ENCODE measurements at places on chromosomes 13 and 19.

- DNase-seq: no peak
These were observed 220.8 kb downstream of the COG6 start for GRCh38 chr13:39876258-39876657.

DNA sequence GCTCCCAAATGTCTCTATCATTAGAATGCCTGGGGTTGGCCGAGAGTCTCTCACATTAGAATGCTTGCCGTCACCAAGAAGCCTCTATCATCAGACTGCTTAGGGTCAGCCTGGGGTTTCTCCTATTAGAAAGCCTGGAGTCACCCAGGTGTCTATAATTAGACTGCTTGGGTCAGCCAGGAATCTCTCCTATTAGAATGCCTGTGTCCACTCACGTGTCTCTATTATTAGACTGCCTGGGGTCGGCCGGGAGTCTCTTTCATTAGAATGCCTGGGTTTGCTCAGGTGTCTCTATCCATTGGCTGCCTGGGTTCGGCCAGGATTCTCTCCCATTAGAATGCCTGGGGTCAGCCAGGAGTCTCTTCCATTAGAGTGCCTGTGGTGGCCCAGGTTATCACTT lies 1453.1 kb downstream of the UQCRFS1 start:
- DNase-seq: no peak

GRCh38 chr19:49132974-49133609 lies 13.7 kb downstream of the PPFIA3 start:
- no peak for DNase-seq

DNA sequence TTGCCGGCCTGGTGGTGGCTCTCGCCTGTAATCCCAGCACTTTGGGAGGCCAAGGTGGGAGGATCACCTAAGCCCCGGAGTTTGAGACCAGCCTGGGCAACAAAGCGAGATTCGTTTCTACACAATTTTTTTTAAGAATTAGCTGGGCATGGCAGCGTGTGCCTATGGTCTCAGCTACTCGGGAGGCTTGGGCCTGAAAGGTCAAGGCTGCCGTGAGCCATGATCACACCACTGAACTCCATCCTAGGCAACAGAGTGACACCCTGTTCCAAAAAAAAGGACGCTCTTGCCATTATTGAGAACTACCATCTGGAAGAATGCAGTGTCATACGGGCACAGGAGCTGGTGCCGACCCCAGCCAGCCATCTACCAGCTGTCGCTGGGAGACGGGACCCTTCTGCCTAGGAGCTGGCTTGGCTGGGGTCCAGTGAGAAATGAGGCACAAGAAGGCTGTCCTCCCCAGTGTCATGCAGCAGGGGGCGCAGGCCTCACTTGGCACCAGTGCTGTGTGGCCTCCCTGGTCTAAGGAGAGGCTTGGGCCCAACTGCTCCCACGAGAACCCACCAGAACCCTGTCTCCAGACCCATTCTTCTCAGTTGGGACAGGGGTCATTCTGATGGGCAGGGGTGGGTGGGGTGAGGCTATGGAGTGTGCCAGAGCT lies 12.2 kb upstream of the RELB start:
- DNase-seq: peak; percentile 68

GRCh38 chr13:91904597-91904996 lies 506.2 kb downstream of the GPC5 start:
- no peak for DNase-seq

DNA sequence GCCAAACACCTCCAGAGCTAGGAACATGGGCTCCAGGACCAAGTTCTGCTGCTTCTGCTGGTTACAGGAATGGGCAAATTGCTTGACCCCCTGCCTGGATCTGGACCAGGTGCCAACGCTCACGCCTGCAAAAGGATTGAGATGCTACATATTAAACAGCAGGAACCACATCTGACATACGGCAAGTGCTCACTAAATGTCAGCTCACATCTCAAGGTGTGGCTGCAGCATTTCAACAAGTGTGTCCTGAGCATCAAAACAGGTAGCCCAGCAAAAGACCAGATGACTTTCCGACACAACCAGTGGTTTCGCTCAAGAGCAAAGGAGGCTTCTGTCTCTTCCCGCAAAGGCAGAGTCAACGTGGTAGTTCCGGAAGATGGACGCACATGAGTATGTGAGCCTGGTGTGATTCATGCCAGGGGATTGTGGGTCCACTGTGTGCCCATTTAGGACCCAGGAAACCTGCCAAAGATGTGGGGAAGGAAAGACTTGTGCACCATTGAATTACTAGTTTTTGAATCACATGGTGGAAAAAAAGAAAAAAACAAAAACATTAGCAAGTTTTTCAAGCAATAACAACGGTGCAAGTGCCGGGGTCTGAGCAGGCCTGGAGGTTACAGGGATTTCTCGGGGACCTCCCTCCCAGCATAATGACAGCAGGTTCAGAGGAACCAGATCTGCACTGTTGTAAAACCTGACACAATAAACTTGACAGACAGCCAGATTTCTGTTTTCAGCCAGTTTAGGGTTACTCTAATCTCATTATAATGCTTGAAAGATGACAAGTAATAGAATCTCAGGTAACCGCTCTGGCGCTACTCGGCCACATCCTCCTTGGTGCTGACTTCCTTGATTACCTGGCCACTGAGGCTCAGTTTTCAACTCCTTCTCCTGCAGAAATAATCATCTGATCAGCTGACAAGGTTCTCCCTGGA lies 77.9 kb downstream of the SOX1 start:
- no peak for DNase-seq

- no peak for DNase-seq
These were observed at the start of gene ARL11 for GRCh38 chr13:49627831-49628652. Gene ARL11 (plus strand): TSS chr13:49628507. CDS start chr13:49630448, 1,941 bp downstream.

DNA sequence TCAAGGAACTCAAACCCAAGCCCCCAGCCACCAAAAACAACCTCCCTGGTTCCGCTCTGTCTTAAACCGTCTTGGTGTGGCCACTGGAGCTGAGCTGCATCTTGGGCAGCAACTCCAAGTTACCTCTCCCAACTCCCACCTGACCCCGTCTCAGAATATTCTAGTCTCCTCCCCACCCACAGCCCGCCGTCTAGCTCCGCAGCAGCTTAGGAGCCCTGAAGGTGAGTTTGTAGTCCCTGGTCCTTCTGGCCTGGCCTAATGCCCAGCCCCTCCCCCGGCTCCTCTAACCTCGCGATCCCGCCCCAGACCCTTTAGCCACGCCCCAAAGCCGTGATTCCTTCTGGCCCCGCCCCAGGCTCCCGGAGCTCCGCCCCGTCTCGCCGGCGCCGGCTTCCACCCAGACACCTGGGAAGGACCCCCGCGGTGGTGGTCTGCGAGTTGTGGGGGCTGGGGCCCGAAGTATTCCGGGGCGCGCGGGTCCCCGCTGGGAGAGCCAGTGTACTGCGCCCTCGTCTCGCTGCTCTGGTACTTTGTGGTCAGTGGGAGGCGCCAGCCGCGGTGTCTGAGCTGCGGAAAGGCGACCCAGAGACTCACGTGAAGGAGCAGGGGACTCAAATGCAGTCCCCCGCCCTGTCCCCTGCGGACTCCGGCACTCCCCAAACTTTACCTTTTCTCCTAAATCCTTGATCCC lies 2.5 kb upstream of the LHB start:
- DNase-seq: peak; percentile 67

DNA sequence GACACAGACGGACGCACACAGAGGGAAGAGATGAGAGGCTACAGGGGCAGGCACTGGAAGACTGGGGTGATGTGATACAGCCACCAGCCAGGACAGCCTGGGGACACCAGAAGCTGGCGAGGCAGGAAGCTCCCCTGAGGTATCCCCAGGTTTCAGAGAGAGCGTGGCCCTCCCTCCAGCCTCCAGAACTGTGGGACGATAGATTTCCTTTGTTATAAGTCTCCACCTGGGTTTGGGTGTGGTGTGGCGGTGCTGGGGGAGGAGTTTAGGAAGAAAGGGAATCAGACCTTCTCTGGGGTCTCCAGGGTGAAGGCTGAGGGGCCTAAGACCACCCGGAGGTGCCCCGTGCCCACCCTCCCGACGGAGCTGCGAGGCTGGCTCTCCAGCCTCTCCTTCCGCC lies 2.7 kb upstream of the ASPDH start:
- no peak for DNase-seq

DNA sequence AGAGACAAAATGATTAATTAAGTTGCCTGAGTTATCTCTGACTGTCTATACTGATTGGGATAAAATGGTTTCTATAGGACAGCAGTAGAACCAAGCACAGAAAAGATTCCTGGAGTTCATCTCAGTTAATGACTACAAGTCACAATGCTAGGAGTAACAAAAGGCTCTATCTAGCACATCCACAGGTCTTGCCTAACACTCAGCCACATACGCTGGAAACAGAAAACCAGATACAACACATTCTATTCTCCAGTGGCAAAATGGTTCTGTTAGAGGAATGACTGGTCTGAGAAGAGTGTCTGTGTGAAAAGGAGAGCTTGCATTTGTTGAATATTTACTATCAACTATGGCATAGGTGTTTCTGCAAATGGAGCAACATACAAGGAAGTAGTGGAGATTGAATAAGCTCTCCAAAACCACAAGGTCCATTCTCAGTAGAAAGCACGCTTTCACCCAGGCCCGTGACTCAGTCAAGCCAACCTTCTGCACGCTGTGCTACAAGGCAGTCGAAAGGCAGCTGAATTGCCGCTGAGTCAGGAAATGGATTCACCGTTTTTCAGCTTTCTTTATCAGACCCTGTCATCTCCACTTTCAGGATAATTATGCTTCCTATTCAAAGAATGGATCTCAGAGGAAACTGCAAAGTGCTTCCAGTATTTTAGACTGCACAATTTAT lies 761.5 kb downstream of the EFNB2 start:
- no peak for DNase-seq

DNA sequence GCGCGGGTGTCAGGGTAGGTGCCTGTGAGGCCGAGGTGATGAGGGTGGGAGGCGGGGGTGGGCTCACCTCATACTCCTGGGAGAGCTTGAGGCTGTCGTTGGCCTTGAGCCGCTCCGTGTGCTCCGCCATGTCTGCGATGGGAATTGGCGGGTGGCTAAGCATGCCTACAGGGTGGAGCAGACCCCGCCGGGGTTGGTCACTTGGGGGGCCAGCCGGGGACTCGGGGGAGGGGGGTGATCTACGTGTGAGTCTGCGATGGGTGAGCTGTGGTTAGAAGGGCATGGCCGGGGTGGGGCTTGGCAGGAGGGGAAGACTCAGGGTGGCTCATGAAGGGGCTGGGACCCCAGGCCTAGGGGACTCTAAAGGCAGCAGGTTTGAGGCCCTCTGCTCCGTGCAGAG lies 125.2 kb downstream of the PTPRS start:
- DNase-seq: no peak

- DNase-seq: no peak
These were observed 16.6 kb downstream of the MED4 start for GRCh38 chr13:48078251-48078656.

DNA sequence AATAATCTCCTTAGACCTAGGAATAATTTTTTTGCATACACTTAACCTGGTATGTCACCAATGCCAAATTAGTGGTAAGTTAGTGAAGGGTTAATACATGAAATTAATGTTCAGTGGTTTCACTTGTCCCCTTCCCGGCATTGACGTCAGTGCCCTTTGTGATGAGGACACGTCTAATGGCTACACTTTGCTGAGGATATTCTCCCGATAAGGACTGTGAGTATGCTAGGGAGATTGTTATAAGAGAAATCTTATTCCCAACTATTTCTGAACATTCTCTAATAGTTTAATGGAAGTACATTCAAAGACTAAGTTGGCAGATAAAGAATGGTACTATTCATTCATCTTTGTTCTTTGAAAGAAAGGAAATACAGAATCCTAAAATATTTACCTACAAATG lies 102.4 kb downstream of the TNFRSF19 start:
- DNase-seq: peak; percentile 94

- DNase-seq: peak; percentile 28
These were observed 277.8 kb downstream of the FOXO1 start for GRCh38 chr13:40388617-40389016.

DNA sequence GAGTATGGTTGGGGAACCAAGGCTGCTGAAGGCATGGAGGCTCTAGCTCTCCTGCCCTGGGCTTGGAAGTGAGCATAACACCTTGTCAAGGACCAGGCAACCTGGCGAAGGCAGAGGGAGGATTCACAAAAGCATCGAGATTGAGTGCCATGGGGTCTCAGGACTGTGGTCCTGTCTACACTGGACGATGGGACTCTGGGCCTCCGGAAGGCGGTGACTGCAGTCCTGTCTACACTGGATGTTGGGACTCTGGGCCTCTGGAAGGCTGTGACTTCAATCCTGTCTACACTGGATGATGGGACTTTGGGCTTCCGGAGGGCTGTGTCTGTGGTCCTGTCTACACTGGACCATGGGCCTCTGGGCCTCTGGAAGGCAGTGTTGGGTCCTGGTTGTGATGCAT lies 290.4 kb downstream of the TEX29 start:
- no peak for DNase-seq

GRCh38 chr13:113283904-113284303 lies 13.1 kb upstream of the LAMP1 start:
- DNase-seq: no peak

DNA sequence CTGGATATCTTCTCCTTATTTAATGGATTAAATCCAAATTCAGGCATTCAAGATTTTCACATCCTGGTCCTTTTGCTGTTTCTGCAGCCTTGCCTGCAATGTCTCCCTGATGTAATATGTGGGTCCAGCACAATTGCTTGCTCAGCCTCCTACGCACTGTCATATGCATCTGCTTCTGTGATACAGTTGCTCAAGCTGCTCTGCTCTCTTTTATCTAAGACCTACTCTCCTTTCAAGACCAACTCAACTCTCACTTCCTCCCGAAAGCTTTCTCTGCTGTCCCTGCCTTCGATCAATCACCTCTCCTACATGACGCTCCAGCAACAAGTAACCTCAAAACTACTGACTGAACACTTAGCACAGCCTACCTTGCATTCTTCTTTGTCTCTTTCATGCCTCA lies 138.2 kb downstream of the DCLK1 start:
- no peak for DNase-seq

DNA sequence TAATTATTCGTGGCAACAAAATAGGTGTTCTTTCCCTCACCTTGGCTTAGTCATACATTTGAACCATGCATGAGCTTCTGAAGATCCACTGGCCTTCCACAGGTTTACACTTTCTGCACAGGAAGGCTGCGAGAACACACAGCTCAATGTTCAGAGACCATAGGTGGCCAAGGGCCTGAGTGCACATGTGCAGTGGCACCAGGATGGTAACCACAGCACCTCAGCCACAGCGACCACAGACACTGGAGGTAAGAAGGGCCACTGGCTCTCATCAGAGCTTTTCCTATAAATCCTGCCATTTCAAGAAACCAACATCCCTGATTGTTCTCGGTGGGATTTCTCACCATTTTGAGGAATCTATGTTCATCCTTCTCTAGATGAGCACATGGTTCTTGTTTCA lies 1.6 kb downstream of the DCLK1 start:
- no peak for DNase-seq

GRCh38 chr13:111370570-111371535 lies 50.4 kb downstream of the TEX29 start:
- DNase-seq: no peak

DNA sequence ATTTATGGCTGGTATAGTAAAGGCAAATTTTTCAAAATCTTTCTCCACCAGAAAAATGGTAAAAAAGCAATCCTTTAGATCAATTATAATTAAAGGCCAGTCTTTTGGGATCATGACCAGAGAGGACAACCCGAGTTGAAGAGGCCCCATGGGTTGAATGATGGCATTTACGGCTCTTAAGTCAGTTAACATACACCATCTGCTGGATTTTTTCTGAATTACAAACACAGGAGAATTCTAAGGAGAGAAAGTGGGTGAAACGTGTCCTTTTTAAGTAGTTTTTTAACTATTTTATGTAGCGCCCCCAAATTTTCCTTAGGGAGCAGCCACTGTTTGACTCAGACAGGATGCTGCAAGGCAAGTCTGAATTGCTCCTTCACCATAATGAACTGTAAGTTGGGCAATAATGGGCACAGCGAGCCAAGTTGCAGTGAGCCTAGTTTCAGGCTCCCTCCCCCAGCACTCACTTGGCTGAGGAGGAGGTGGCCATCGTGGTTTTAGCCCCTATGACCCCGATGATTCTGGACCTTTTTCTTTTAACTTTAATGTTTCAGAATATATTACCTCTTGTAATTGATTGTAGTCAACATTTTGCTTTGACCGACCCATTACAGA lies 13.6 kb upstream of the ZNF611 start:
- DNase-seq: peak; percentile 3
